ENCODE measurements at places on chromosomes 2 and 18.

GRCh38 chr2:188333751-188334524 lies 42.3 kb downstream of the GULP1 start:
- no peak for DNase-seq

GRCh38 chr2:127174136-127174535 lies 46.0 kb downstream of the CYP27C1 start:
- DNase-seq = no peak

DNA sequence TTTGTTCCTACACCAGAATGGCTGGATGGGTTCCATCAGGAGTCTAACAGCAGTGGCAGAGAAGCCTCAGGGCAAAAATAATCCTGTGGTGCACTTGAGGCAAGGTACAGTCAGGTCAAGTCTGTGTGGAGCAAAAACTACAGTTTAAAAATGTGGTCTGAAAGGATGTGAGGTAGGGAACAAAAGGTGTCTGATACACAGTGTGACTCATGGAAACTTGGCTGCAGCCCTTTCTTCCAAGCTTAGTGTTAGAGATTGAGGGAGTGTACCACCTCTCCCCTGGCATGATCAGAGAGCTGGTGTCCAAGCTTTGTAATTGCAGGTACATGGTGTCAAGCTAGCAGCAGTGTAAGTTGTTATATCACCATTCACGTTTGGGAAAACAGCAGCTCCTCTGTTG lies 8.9 kb downstream of the ANKAR start:
- no peak for DNase-seq

- no peak for DNase-seq
These were observed 91.9 kb upstream of the CXCR4 start for GRCh38 chr2:136209561-136210454.

- no peak for DNase-seq
These were observed 61.9 kb upstream of the RND3 start for GRCh38 chr2:150549381-150549780.

GRCh38 chr2:95310216-95310615 lies 13.1 kb downstream of the KCNIP3 start:
- no peak for DNase-seq

DNA sequence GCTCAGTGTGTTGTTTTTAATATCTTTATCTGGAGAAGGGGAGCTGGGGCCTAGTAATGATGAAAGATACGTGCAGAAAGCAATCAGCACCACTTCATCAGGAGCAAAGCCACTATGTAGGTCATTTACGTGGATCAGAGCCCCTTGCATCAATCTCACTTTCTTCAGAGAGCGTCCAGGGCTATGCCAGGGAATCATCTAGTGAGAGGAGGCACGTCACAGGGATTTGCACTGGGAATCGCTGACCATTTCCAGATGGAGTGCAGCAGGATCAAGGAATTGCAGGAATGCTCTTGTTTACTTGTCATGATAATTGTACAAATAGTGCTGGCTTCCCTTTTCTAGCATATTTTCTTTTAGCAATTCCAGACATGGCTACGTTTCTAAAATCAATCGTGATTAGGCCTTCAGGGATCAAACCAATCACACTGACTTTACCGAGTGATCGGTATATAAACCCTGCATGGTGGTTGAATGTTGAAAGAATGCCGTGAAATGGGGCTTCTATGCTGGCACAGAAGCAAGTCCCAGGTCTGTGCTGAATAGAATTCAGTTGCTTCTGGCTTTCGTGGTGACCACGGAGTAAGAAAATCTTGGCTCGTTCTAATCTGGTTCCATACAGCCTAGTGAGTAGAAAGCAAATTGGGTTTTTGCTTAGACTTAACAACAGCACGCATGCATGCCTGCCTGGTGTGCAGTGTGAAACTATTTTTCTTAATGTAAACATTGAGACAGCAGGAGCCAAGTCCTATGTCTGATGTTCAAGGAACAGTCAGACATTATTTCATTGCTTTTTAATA lies 122.8 kb downstream of the TMEM200C start:
- no peak for DNase-seq

- DNase-seq = no peak
These were observed 24.0 kb downstream of the MYO7B start for GRCh38 chr2:127559454-127559853.

- DNase-seq = no peak
These were observed 366.1 kb upstream of the MMADHC start for GRCh38 chr2:149953627-149954026.

GRCh38 chr2:181243319-181243718 lies 213.9 kb upstream of the ITGA4 start:
- DNase-seq = no peak

DNA sequence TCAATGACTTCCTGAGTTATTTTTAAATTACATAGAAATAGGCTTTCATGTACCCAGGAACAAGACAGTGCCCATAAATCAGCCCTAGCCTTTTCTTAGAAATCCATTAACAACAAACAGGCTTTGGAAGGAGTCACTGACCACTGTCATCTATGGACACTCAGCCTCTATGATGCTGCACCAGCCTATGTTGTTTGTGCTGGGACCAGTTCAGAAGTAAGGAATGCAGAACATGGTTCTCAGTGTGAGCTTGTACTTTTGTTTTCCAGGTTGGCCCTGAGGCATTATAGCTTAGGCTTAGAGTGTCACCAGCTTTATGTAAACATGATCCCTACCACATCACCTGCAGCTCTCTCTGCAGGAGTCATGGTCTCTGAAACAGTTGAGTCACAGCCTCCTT lies 335.7 kb upstream of the CDH7 start:
- DNase-seq = no peak

GRCh38 chr2:168517816-168518215 lies 61.7 kb downstream of the CERS6 start:
- no peak for DNase-seq

DNA sequence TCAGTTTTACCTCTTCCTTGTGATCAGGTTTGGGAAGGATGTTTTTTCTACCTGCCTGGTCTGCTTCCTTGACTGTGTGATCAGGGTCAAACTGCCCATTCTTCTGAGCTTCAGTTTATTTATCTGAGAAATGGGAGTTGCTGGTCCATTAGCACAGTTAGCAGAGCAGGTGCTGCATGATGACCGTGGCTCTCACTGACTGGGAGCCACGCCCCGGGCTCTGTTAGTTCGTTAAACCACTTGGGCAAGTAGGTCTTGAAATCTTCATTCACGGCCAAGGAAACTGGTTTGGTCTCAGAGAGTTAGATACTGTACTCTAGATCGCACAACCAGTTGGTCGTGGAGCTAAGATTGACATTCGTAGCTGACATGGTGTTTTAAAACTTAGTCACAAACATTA lies 41.7 kb downstream of the INPP5D start:
- DNase-seq = no peak

- no peak for DNase-seq
These were observed 370.4 kb downstream of the MTX2 start for GRCh38 chr2:176639671-176640070.

DNA sequence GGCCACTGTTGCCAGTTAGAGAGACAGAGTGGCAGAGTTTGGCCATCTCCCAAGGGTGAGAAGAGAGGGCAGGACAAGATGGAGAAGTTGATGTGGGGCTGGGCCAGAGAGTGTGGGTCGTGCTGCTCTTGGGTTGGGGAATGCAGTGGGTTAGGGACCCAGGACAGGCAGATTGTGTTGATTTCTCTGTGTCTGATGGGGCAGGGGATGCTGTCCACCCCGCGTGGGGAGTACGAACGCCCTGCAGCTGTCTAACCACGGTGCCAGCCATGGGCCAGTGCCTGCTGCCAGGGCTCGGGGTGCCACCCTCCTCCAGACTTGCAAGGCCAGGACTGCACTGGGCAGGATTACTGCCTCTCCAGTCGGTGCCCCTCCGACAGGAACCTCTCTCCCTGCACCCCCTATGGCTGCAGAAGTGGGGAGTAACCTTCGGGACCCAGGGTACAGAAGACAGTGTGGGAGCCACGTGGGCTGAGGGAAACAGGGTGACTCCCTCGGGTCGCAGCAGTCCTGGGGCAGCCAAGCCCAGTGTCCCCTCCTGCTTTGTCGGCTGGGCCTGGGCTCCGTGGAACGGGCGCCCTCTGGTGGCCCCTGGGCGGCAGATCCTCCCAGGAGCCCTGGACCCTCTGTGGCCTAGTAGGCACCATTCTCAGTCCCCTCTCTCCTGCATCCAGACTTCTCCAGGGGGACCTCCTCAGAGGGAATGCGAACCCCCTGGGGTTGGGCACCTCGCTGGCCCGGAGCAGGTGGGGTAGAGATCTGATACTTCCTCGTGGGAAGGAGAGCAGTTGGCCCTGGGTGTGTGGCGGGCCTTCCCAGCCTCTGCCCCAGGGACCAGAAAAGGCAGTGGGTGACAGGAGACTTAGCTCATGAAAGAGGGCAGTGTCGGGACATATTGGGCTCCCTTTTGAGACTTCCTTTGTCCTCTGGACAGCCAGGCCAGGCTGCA lies 2.7 kb downstream of the GPC1 start:
- DNase-seq = no peak

GRCh38 chr2:164562666-164563065 lies 58.6 kb downstream of the GRB14 start:
- no peak for DNase-seq

DNA sequence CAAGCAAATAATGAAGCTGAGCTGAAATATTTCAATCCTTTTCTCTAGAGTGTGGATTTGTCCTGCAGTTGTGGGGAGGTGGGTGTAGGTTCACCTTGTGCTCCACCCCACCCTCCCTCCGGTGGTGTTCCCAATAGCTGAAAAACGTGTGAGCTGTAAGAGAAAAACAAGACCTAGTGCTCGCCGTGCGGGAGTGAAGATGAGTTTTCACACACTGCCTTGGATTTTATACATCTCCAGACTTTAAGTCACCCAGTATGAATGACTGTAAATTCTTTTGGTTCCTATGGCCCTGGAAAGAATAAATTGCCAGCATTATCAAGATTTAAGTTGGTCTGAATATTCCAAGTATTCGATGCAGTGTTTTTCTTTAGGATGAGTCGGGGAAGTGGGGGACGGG lies 1.9 kb upstream of the SOX11 start:
- DNase-seq = no peak

GRCh38 chr18:44452346-44452745 lies 228.3 kb upstream of the SETBP1 start:
- no peak for DNase-seq

DNA sequence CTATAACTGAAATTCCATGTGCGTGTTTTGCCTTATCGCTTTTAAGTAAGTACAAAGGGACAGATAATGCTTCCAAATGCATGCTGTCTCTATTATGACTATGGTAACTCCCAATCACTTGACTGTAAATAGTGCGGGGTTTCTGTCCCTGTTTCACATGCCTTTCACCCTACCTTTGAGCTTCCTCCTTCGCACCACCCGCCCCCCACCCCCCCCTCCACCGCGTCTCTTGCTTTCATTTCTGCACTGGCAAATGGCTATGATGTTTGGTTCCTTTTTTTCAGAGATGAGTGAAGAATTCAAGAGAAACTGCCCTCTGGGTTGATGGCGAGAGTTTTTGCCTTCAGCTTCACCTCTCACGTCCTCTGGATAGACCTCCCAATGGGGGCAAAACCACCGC lies 25.0 kb upstream of the SPP2 start:
- no peak for DNase-seq

GRCh38 chr2:149490296-149490695 lies 97.3 kb downstream of the MMADHC start:
- DNase-seq = no peak

DNA sequence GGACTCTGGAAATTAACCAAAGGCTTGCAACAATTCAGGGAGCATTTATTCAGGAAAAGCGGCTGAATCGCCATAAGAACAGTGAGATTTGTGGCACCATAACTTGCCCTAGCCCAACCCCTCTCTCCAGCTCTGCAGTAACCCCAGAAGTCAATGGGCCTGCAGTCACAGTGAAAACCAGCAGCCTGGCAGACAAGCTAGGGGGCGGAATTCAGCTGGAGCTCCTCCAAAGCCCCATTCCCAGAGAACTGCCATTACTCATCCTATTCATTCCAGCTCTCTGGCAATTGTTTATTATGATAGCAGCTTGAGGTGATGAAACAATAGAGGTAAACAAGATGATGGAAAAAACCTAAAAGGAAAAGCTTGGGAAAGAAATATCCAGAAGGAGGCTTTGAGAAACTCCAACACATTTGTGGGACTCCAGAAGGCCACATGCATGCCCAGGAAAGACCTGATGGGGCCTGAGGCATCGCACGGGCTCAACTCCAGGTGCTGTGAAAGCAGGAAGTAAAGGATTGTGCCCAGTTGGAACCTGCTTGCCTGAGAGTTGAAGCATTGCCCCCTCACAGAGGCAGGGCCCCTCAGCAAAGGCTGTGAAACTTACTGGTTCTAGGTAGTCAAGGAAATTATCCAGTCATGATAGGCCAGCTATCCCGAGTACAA lies 126.7 kb downstream of the TWIST2 start:
- no peak for DNase-seq

DNA sequence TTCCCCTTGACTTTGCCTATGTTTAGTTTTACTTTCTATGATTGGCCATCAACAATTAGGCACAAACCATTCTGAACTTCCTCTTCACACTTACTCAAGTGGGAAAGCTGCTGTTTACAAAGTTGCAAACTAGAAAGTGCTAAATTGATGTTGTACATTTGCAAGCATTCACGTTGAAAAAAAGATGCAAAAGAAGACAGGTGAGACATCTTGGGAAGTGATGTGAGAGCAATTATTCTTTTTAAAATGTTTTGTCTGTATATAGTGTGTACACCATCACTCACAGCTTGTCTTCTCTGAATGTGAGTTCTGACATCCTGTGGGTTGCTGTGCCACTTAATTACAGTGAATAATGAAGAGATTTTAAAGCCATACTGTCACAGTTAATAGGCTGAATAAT lies 874.1 kb upstream of the LRATD1 start:
- DNase-seq = no peak

DNA sequence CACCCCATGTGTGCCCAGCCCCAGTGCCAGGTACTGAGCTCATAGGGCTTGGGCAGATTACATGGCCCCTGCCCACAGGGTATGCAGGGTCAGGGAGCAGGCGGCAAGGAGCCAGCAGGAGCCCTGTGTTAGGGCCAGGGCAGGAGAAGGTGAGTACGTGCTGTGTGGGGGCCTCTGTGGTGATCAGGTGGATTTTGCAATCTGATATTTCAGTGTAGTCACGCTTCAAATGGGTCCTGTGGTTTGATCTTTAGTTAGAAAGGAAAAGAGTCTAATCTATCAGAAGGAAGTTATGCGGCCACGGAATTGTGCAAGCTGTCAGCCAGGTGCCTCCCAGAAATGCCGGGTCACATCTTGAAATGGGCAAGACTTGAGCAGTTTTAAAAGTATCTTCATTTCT lies 13.9 kb downstream of the UBE2F start:
- no peak for DNase-seq

GRCh38 chr18:77101410-77102258 lies 30.9 kb downstream of the MBP start:
- DNase-seq = no peak

DNA sequence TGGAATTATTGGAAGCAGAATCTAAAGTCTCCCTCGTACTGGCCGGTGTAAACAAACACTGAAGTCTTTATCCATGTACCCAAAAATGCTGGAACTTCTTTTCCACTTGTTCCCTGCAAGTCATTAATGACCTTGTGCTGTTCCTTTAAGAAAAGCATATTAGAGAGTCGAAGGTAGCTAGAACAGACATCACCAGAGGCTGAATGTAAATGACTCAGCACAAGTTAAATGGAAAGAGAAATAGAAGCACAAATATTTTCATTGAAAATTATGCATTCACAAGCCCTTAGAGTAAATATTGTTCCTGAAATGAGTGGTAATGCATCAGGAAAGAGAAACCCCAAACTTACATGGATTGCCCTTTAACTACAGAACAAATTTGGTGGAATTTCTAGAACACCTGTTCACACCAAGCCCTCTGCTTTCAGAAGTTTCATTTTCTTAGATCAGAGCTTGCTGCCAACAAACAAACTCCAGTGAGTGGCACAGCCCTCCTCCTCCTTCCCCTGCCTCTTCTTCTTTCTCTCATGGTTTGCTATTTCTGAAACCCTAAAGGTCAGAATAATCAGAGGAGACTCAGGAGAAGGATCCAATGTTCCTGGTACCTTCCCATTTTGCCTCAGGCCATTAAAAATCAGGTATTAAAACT lies 264.3 kb downstream of the TXNL1 start:
- no peak for DNase-seq
